ENCODE measurements at places on chromosomes 16 and 17. TPM values are rescaled to one million over a fixed set of nuclear protein-coding genes. Genes with fewer than 3 reads are reported as not detected.

CAPNS2 gene
- not detected for polyA plus RNA-seq

NME3 gene
- 256 TPM for polyA plus RNA-seq

CDC6 gene
- 1.2 TPM for polyA plus RNA-seq

DLX3 gene
- 0.02 TPM for polyA plus RNA-seq

ATAD5 gene
- polyA plus RNA-seq, result 0.67 TPM

TMEM235 gene
- polyA plus RNA-seq, result not detected

CYBC1 gene
- 192 TPM for polyA plus RNA-seq

OMG gene
- 0.41 TPM for polyA plus RNA-seq

CCDC92B gene
- polyA plus RNA-seq, result 0.06 TPM

IGF2BP1 gene
- not detected for polyA plus RNA-seq

PITPNC1 gene
- polyA plus RNA-seq, result 5.8 TPM

LPO gene
- polyA plus RNA-seq, result 0.10 TPM

COIL gene
- 10.8 TPM for polyA plus RNA-seq

RAP1GAP2 gene
- 1.2 TPM for polyA plus RNA-seq

HNF1B gene
- 0.07 TPM for polyA plus RNA-seq

CLEC18C gene
- polyA plus RNA-seq, result 0.09 TPM

TNS4 gene
- 0.21 TPM for polyA plus RNA-seq

PRSS21 gene
- polyA plus RNA-seq, result 1.8 TPM

CRYBA1 gene
- polyA plus RNA-seq, result not detected

MGAT5B gene
- polyA plus RNA-seq, result 0.02 TPM

CACNG3 gene
- polyA plus RNA-seq, result not detected

PITPNM3 gene
- polyA plus RNA-seq, result 5.4 TPM

LRRC36 gene
- polyA plus RNA-seq, result 2.3 TPM

CMTM2 gene
- polyA plus RNA-seq, result 0.70 TPM

AP2B1 gene
- 16.7 TPM for polyA plus RNA-seq

VWA3A gene
- 0.08 TPM for polyA plus RNA-seq

IFT20 gene
- polyA plus RNA-seq, result 46.8 TPM

TPPP3 gene
- 11.4 TPM for polyA plus RNA-seq

LYRM9 gene
- polyA plus RNA-seq, result 18.5 TPM

IL21R gene
- polyA plus RNA-seq, result 6.0 TPM

STAT5B gene
- 34.7 TPM for polyA plus RNA-seq

OTOA gene
- polyA plus RNA-seq, result 2.0 TPM

ABCC3 gene
- polyA plus RNA-seq, result 15.2 TPM

PRKCB gene
- 33.8 TPM for polyA plus RNA-seq

CAPN15 gene
- 65.0 TPM for polyA plus RNA-seq

PVALEF gene
- not detected for polyA plus RNA-seq

EFNB3 gene
- polyA plus RNA-seq, result 0.04 TPM

ZG16B gene
- polyA plus RNA-seq, result 1.6 TPM

RAB11FIP3 gene
- polyA plus RNA-seq, result 27.1 TPM

TNP2 gene
- polyA plus RNA-seq, result not detected

UMOD gene
- not detected for polyA plus RNA-seq

TVP23C gene
- polyA plus RNA-seq, result 3.7 TPM

TEKT3 gene
- 0.78 TPM for polyA plus RNA-seq

UTP4 gene
- 15.4 TPM for polyA plus RNA-seq

PLLP gene
- polyA plus RNA-seq, result 19.1 TPM

SCN4A gene
- polyA plus RNA-seq, result 0.26 TPM

MT3 gene
- polyA plus RNA-seq, result 11.5 TPM

CDH11 gene
- 4.3 TPM for polyA plus RNA-seq

SPN gene
- polyA plus RNA-seq, result 9.1 TPM

SLC47A2 gene
- not detected for polyA plus RNA-seq

PEMT gene
- 18.9 TPM for polyA plus RNA-seq

NME2 gene
- 729 TPM for polyA plus RNA-seq

SMIM22 gene
- not detected for polyA plus RNA-seq

RNF222 gene
- polyA plus RNA-seq, result 0.03 TPM

TPSAB1 gene
- 0.26 TPM for polyA plus RNA-seq

GLTPD2 gene
- polyA plus RNA-seq, result not detected
